ENCODE measurements at places on chromosomes 13 and 19. TPM values are rescaled to one million over a fixed set of nuclear protein-coding genes. Genes with fewer than 3 reads are reported as not detected.

RAB4B gene
- 13.3 TPM for total RNA-seq

CAMSAP3 gene
- total RNA-seq, result 1.9 TPM

CACNG8 gene
- total RNA-seq, result 0.03 TPM

LIM2 gene
- not detected for total RNA-seq
